Activated T-cell treated with anti-CD3 and anti-CD28 coated beads for 4 hours (primary cell): ENCODE measurements at places on chromosomes 16 and 17.

GRCh38 chr17:35433075-35433894 lies 985 bp upstream of the SLFN12 start:
- peak; percentile 64 for DNase-seq

DNA sequence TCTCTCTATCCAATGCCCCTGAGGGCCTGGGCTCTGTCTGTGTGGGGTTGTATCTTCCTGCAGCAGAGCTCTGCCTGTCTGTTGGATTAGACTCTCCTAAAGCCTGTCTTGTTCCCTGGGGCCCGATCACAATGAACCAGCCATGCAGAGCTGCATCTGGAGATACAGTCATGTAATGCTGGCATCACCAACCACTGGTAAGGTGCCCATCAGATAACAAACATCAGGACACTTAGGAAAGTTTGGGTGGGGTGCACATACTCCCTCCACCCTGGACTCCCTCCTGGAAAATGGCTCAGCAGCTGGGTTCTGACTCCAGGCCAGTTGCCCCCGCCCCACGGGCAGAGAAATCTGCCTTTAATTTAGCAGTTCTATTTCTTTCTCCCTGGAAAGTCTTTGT lies 61.3 kb upstream of the BRD7 start:
- DNase-seq = no peak

DNA sequence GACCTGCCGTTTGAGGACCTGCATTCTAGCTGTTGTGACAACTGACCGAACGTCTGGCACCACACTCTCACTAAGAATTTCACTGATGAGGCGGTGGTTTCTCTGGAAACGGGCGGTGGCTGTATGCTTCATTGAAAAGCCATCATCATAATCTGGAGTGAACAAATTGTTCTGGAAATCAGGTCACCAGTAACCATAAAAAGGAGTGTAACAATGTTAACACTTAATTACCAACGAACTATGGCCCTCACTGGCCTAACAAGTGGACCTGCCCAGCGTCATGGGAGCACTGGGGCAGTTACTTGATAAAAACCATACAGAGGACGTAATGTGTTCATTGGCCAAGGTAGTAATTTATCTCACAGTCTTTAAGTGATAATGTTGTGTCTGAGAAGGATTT lies 15.4 kb downstream of the SMARCE1 start:
- no peak for DNase-seq

GRCh38 chr16:27346819-27347218 lies 33.0 kb downstream of the IL4R start:
- DNase-seq = no peak

DNA sequence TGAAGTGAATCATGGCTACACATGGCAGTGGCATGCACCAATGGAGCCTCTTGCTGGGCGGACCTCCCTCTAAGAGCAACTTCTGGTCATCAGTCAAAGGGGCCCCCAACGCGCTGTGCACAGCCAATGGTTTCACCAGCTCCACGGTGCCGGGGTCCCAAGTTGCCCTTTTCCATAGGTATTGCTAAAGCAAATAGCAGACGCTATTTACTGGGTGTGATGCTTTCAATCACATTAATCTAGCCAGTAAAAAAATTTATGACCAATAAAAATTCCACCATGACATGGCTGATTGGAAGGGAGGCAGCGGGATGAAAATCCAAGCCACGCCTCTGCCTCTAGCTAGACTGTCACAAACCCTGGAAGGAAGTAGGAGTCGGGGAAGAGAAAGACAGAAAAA lies 680.3 kb upstream of the SOX9 start:
- no peak for DNase-seq

DNA sequence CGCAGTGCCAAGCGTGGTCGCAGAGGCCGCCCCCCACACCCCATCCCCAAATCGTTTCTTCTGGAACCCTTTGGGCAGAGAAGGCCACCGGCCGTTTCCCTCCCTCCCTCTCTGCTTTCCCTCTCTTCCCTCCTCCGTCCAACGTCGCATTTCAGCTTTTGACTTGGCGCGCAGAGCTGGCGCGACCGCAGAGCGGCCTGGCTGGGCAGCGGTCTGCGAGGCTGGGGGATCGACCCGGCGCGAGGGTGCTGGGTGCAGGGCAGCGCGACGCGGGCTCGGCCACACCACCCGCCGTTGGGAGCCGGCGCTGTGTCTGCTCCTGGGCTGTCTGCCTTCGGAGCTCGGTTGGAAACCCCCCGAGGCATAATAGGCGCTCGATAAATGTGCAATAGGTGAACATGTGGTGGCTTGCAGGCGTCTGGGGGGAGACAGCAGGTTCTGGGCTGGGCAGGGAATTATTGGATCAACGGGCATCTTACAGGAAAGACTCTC lies 2.8 kb upstream of the NTN3 start:
- no peak for DNase-seq

DNA sequence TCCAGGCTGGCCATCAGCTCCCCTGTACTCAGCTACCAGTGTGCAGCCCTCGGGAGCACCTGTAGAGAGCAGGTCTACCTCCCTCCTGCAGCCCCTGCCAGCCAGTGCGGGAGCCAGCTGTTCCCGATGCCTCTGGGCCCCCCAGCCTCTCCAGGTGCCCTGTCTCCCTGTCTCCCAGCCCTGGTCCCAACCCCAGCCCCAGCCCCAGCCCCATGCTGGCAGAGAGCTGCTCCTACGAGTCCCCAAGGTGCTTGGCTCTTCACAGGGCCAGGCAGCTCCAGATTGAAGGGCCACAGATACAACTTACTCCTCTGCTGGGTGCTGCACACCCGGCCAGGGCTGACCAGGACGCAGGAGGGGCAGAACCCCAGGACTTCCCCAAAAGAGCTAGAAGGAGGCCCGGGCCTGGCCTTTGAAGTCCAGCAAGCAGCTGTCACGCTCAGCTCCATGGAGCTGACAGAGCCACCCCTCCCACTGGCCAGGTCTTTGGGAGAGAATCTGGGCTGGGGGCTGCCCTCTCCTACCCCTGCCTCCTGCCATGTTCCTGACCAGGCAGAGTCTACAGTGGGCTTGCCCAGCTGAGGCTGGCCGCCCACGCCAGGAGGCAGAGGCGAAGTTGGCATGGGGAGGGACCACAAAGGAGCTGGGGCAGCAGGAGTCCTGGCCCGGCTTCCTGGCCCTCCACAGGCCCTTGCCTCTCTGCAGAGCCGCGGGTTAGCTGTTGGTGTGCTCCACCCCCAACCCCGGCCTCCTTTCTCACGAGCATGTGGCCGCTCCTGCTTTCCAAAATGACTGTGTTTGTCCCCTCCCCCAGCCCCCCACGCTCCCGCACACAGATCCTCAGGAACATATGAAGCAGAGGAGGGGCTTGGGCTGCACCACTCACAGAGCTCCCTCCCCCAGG lies 9.5 kb upstream of the ADAM11 start:
- DNase-seq = no peak

DNA sequence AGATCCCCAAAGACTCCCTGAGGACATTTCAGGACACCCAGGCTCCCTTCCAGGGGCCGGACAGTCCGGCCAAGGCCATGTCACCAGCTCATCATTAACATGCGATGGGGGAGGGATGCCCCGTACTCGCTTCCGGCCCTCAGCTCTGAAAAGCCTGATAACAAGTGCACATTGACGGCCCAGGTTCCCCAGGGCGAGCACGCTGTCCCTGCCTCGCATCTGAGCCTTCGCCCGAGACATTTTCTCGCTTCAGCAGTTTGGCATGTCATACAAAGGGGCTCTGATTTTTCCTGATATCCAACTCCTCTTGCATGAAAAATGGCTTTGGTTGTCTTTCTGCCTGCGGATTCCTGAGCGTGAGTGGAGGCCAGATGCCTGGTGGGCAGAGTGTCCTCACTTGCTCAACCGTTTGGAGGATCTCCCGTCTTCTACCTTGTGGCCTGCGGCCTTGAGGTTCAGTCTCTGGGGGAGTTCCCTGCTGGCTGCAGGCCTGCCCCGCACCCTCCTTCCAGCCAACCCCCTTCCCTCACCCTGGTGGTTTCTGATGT lies 14.1 kb downstream of the CACNG4 start:
- no peak for DNase-seq

- peak; percentile 57 for DNase-seq
Measured at GRCh38 chr16:28990375-28991040, 5.7 kb downstream of the LAT start.

- DNase-seq = no peak
Measured at GRCh38 chr17:73748508-73748907, 104.3 kb upstream of the SDK2 start.

GRCh38 chr17:31582151-31582907 lies 190.9 kb downstream of the RAB11FIP4 start:
- no peak for DNase-seq

- DNase-seq = no peak
Measured at GRCh38 chr16:47392081-47392480, 68.8 kb downstream of the ITFG1 start.

GRCh38 chr17:40344421-40345160 lies 19.9 kb downstream of the GJD3 start:
- no peak for DNase-seq

- DNase-seq = no peak
Measured at GRCh38 chr17:69763503-69763902, 311.5 kb upstream of the KCNJ16 start.

DNA sequence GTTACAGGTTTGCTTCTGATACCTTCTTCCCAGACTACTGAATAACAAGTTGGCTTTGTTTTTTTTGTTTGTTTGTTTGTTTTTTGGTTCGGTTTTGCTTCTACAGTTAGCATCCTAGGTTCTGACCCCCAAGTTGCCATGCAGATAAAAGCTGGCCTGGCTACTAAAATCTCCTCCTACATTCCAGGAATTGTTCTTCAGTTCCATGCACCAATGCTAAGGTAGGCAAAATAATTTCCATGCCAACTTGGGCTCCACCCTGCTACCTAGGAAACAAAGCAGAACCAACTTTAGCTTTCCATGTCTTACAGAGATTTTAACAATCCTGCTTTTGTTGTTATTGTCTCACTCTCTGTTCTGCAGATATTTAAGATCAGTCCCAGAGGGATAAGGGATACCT lies 495.5 kb upstream of the SOX9 start:
- DNase-seq = no peak

DNA sequence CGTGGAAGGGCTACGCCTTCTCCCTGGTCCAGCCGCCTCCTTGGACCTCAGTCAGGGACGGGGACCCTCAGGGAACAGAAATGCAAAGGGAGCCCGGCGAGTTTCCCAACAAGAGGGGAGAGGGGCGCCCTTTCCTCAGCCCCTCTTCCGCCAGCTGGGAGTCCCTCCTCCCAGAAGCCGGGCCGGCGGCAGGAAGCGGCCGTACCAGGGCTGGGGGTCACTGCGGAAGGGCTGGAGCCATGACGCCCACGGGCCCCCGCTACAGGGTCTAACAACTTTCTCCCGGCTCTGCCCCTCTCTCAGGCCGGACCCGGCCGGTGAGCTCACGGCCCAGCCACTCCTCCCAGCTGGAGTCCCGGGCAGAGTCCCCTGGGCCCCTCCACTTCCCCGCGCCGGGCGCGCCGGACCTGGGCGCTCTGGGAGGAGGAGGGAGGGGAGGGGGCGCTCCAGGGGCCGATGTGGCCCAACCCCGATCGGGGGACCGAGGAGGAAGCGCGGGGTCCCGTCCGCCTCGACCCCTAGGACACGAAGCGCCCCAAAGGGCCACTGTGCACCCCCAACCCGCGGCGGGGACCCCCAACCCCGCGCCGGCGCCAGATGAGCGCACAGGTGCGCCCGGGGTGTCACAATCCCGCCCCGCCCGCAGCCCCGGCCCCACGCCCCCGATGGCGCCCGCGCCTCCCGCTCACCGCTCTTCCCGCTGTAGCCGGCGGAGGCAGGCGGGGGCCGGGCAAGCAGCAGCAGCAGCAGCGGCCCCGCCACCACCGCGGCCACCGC lies 578 bp downstream of the PGAP6 start:
- DNase-seq = no peak

- DNase-seq = no peak
Measured at GRCh38 chr17:40791111-40791510, 8.6 kb downstream of the KRT28 start.

DNA sequence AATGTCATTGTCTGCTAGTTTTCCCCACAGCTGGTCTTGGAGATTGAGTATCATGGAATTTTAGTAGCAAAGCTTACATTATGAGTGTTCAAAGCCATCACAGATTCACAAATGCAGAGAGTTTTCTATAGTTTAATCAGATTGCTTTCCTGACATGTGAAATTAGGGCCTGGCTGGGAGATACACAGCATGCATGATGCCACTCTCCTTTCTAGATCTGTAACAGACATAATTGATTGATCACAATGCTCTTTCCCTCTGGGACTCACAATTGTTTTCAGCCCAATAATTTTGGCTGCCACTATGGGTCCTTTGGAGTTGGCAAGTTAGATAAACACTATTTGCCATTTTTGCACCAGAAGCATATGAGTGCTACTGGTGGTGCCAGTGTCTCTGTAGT lies 132.5 kb downstream of the SPACA3 start:
- DNase-seq = no peak

- DNase-seq = no peak
Measured at GRCh38 chr16:29836623-29837022, 16.4 kb downstream of the MVP start.

GRCh38 chr16:85582229-85582991 lies 30.7 kb upstream of the GSE1 start:
- DNase-seq = no peak

DNA sequence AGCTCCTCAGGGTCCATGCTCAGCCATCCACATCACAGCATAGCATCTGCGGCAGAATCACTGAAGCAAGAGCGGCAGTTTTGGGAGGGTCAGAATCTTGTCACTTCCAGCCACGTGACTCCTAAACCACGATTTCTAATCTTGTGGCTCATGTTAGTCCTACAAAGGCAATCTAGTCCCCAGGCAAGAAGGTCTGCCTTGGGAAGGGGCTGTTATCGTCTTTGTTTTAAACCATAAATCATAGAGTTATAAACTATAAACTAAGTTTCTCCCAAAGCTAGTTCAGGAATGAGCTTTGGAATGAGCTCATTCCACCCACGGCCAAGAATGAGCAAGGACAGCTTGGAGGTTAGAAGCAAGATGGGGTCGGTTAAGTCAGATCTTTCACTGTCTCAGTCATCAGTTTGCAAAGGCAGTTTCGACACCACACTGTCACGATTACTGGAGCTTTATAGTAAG lies 20.8 kb upstream of the DNAH17 start:
- no peak for DNase-seq

- no peak for DNase-seq
Measured at GRCh38 chr17:80071116-80071841, 30.1 kb upstream of the GAA start.

DNA sequence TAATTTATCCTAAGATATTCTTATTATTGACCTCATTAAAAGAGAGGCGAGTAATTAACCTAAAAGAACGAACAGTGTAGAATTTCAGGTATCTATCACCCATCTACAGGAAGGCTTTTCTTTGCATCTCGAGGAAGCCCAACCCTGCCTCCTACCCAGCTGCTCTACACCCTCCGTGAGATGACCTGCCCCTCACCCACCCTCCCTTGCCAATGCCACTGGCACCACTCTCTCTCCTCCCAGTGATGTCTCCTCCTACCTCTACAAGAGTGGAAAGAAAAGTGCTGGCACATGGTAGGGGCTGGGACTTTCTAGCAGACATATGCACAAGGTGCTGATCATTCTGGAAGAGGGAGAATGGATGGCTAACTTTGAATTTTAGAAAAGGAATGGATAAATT lies 22.9 kb upstream of the FOXJ1 start:
- DNase-seq = no peak
